ENCODE measurements at places on chromosomes 7 and 10.
A peak's percentile ranks its signal among the peaks of the same experiment; 100 is the strongest.

GRCh38 chr7:130944997-130945396 is 211.0 kb upstream of the KLF14 start:
- no peaks in the 10 kb centered on the region for H3K27me3 ChIP-seq
- no peak overlapping the region for H3K27ac ChIP-seq

- peaks cover 11% of the 10 kb centered on the region for H3K36me3 ChIP-seq
- H3K27me3 ChIP-seq = no peaks in the 10 kb centered on the region
- no peak overlapping the region for H3K27ac ChIP-seq
- DNase-seq = no peak
Measured at GRCh38 chr7:107364787-107365186, 105.1 kb upstream of the GPR22 start.

- no peak overlapping the region for H3K27ac ChIP-seq
- H3K4me3 ChIP-seq = no peak overlapping the region
- peaks cover 27% of the 10 kb centered on the region for H3K36me3 ChIP-seq
- H3K4me1 ChIP-seq = peaks cover 17% of the 10 kb centered on the region
Measured at GRCh38 chr7:101913247-101913721, 95.9 kb downstream of the CUX1 start.

DNA sequence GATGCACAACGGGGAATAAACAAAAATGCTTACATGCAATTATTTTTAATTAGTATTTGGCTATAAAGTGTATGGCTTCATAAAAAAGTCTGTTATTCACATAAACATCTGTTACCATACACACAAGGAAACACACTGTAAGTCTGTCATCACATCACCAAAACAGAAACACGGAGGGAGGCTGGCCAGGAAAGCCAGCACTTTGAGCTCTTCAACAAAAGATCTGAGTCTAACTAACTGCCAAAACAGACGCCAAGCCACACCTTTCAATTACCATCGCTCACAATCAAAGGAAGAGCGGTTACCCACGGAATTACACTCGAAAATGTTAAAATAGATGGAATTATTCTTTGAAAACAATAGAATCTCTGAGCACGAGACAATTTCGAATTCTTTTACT is 49.2 kb upstream of the MGMT start:
- H3K36me3 ChIP-seq = no peaks in the 10 kb centered on the region
- H3K27me3 ChIP-seq = no peaks in the 10 kb centered on the region
- H3K4me1 ChIP-seq = peaks cover 2% of the 10 kb centered on the region

DNA sequence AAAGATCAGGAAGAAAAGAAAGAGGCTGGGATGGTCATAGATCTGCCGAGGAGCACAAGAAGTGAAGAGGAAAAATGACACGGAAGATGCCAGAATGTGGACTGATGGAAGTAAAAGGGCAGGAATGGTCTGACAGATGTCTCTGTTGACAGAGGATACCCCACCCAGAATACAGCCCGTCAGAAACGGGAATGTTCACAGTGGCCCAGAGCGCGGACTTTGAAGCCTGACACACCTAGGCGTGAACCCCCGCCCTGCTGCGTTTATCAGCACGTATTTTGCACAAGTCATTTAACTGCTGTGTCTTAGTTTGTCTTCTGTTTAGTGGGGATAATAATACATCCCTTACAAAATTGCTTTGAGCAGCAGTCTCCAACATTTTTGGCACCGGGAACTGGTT is 27.1 kb downstream of the AKR1B1 start:
- H3K4me3 ChIP-seq = no peak overlapping the region
- H3K27me3 ChIP-seq = no peaks in the 10 kb centered on the region
- H3K4me1 ChIP-seq = peaks cover 7% of the 10 kb centered on the region
- no peak overlapping the region for H3K27ac ChIP-seq

GRCh38 chr7:20214921-20215669 is 2.1 kb downstream of the MACC1 start:
- DNase-seq = peak; percentile 45
- no peaks in the 10 kb centered on the region for H3K27me3 ChIP-seq
- no peak overlapping the region for H3K4me3 ChIP-seq
- peaks cover 14% of the 10 kb centered on the region for H3K4me1 ChIP-seq
- no peaks in the 10 kb centered on the region for H3K36me3 ChIP-seq
- H3K27ac ChIP-seq = no peak overlapping the region

DNA sequence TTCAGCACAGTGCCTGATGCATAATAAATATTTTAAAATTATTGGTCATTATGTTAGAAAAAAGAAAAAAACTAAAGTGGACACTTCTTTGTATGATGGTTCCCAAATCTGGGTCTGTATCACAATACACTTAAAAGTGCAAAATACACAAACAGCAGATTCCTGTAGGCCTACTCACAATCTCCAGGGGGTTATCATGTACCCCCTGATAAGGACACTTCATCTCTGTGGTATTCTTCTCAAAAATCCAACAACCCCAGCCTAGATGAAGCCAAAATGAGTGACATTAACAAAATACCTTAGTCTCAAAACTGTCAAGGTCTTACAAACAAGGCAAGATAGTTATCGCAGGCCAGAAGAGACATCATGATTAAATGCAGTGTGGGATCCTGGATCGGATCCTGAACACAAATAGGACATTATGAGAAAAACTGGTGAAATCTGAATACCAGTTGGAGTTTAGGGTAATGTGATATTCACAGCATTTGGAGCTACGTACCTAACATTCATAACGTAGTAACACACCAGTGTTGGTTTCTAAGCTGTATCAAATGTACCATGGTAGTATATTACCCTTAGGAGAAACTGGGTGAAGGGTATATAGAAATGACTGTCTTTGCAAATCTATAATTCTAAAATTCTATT is 45.2 kb downstream of the NSUN6 start:
- no peak for DNase-seq
- H3K36me3 ChIP-seq = no peaks in the 10 kb centered on the region
- no peak overlapping the region for H3K4me3 ChIP-seq
- no peak overlapping the region for H3K27ac ChIP-seq
- H3K27me3 ChIP-seq = no peaks in the 10 kb centered on the region

GRCh38 chr10:62231805-62232204 is 36.8 kb downstream of the RTKN2 start:
- no peaks in the 10 kb centered on the region for H3K27me3 ChIP-seq
- peaks cover 3% of the 10 kb centered on the region for H3K4me1 ChIP-seq
- H3K27ac ChIP-seq = peak overlapping the region; percentile 93
- H3K36me3 ChIP-seq = no peaks in the 10 kb centered on the region

- no peak overlapping the region for H3K4me3 ChIP-seq
- H3K36me3 ChIP-seq = no peaks in the 10 kb centered on the region
- no peak overlapping the region for H3K27ac ChIP-seq
- no peak for DNase-seq
- peaks cover 4% of the 10 kb centered on the region for H3K4me1 ChIP-seq
Measured at GRCh38 chr10:43712821-43713584, 64.3 kb upstream of the ZNF32 start.

DNA sequence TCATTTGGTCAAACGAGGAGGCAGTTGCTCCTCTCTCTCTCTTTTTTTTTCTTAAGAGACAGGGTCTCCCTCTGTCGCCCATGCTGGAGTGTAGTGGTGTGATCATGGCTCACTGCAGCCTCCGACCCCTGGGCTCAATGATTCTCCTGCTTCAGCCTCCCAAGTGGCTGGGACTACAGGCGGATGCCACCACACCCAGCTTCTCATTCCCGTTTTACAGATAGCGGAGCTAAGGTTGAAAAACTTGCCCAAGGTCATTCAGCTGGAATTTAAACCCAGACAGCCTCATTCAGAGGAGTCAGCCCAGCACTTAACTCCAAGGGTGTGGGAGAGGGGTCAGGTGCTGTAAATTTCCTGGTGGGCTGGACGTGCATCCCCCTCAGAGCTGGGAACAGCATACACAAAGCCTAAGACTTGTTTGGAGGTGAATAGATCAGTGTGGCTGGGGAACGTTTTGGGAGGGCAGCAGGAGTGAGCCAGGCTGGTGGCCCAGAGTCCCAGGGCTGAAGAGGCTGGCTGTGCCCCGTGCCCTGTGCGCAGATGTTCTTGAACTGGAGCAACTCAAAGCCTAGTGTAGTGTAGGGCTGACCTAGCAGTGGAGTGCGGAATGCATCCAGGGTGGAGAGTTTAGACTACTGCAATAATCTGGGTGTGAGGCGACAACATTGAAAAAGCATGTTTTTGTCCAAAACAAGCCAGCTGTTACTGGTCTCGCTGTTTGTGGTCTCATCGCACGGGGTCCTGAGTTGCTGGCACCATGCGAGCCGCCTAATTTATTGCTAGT is 2.3 kb downstream of the HTRA1 start:
- H3K27me3 ChIP-seq = peaks cover 6% of the 10 kb centered on the region
- H3K36me3 ChIP-seq = peaks cover 31% of the 10 kb centered on the region
- H3K4me3 ChIP-seq = peak overlapping the region; percentile 95
- DNase-seq = no peak

- H3K4me1 ChIP-seq = peaks cover 13% of the 10 kb centered on the region
- H3K4me3 ChIP-seq = no peak overlapping the region
- H3K27me3 ChIP-seq = no peaks in the 10 kb centered on the region
- H3K27ac ChIP-seq = peak overlapping the region; percentile 97
- peak; percentile 92 for DNase-seq
- no peaks in the 10 kb centered on the region for H3K36me3 ChIP-seq
Measured at GRCh38 chr10:17512341-17513001, 58.1 kb upstream of the ST8SIA6 start.

- H3K4me3 ChIP-seq = no peak overlapping the region
- H3K27ac ChIP-seq = no peak overlapping the region
- peaks cover 4% of the 10 kb centered on the region for H3K4me1 ChIP-seq
- DNase-seq = no peak
- H3K36me3 ChIP-seq = no peaks in the 10 kb centered on the region
Measured at GRCh38 chr10:68899186-68899745, 1.8 kb upstream of the DDX50 start.

GRCh38 chr7:120226188-120226587 is 46.8 kb upstream of the KCND2 start:
- H3K27ac ChIP-seq = no peak overlapping the region
- DNase-seq = no peak
- H3K36me3 ChIP-seq = no peaks in the 10 kb centered on the region
- H3K4me3 ChIP-seq = no peak overlapping the region

DNA sequence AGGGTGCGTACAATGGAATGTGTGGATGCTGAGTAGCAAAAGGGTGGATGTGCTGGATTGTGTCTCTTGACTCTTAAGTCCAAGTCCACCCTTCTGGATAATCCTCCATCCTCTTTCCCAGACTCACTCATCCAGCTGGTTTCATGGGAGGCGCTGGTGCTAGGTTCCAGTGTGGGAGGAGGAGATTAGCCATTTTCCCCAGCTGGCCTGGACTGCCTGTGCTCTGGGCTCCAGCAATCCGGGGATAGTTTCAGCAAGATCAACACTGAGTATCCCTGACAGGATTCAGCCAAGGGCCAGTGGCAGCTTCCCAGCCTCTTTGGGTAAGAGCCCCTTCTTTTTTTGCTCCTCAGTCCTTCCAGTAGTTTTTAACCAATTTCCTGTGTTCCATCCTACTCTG is 21.6 kb upstream of the TRIL start:
- no peaks in the 10 kb centered on the region for H3K36me3 ChIP-seq
- no peak for DNase-seq
- H3K4me3 ChIP-seq = no peak overlapping the region
- peaks cover 1% of the 10 kb centered on the region for H3K4me1 ChIP-seq
- no peak overlapping the region for H3K27ac ChIP-seq

- peaks cover 14% of the 10 kb centered on the region for H3K4me1 ChIP-seq
- peaks cover 3% of the 10 kb centered on the region for H3K27me3 ChIP-seq
- H3K4me3 ChIP-seq = peak overlapping the region; percentile 65
- no peak overlapping the region for H3K27ac ChIP-seq
Measured at GRCh38 chr7:712381-713138, 13.9 kb upstream of the DNAAF5 start.

DNA sequence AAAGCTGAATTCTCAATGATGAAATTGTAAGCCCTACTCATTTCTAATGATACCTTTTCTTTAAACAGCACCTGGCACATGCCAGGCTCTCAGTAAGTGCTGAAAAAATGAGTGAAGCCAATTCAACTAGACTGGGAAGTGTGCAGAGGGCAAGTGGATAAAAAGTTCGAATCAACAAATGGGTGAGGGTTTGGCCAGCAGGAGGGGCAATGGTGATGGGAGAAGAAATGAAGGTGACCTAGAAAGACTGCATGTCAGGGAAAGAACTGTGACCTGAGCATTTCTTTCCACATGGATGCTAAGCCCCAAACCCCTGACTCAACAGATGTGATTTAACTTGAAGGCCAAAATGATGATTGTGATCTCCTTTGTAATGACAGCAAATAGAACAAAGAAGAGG is 54.6 kb downstream of the DKK1 start:
- H3K36me3 ChIP-seq = no peaks in the 10 kb centered on the region
- H3K27ac ChIP-seq = no peak overlapping the region
- no peak for DNase-seq
- H3K4me3 ChIP-seq = no peak overlapping the region

- DNase-seq = no peak
- H3K27ac ChIP-seq = no peak overlapping the region
- H3K4me3 ChIP-seq = no peak overlapping the region
Measured at GRCh38 chr7:148630078-148630477, 39.5 kb downstream of the C7orf33 start.

DNA sequence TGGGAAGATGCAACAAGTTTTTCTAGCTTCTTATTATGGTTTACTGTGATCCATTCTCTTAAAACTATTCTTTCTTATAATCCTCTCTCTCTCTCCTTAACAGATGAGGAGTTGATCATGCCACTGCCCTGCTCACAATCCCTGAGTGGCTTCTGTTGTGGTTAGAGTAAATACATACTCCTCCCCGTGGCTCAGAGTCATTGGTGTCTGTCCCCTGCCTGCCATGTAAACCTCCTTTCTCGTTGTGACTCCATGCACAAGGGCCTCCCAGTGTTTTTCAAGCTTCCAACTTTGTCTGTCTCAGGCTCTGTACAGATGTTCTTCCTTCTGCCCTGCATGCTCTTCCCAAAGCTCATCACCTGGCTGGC is 20.4 kb downstream of the CCNY start:
- no peaks in the 10 kb centered on the region for H3K27me3 ChIP-seq
- H3K4me1 ChIP-seq = peaks cover 10% of the 10 kb centered on the region
- DNase-seq = no peak
- H3K27ac ChIP-seq = no peak overlapping the region
- no peak overlapping the region for H3K4me3 ChIP-seq
- no peaks in the 10 kb centered on the region for H3K36me3 ChIP-seq

GRCh38 chr7:51059504-51060142 is 257.0 kb downstream of the COBL start:
- H3K27ac ChIP-seq = no peak overlapping the region
- no peak for DNase-seq

GRCh38 chr10:112763916-112764520 is 186.0 kb upstream of the TCF7L2 start:
- peak overlapping the region; percentile 53 for H3K27ac ChIP-seq
- no peak overlapping the region for H3K4me3 ChIP-seq
- peak; percentile 45 for DNase-seq
- H3K36me3 ChIP-seq = peaks cover 4% of the 10 kb centered on the region
- peaks cover 5% of the 10 kb centered on the region for H3K4me1 ChIP-seq

GRCh38 chr7:34995757-34996156 is 41.5 kb downstream of the DPY19L1 start:
- no peak overlapping the region for H3K27ac ChIP-seq
- no peak overlapping the region for H3K4me3 ChIP-seq
- no peaks in the 10 kb centered on the region for H3K27me3 ChIP-seq
- H3K4me1 ChIP-seq = peaks cover 6% of the 10 kb centered on the region
- H3K36me3 ChIP-seq = no peaks in the 10 kb centered on the region
- no peak for DNase-seq

GRCh38 chr7:52771177-52771576 is 264.3 kb upstream of the POM121L12 start:
- H3K4me3 ChIP-seq = no peak overlapping the region
- no peak for DNase-seq
- H3K27me3 ChIP-seq = no peaks in the 10 kb centered on the region
- H3K27ac ChIP-seq = no peak overlapping the region
- no peaks in the 10 kb centered on the region for H3K4me1 ChIP-seq

GRCh38 chr7:135970682-135971365 is 6.3 kb downstream of the MTPN start:
- no peak for DNase-seq
- H3K27me3 ChIP-seq = no peaks in the 10 kb centered on the region
- H3K36me3 ChIP-seq = peaks cover 49% of the 10 kb centered on the region
- peaks cover 3% of the 10 kb centered on the region for H3K4me1 ChIP-seq
- H3K4me3 ChIP-seq = no peak overlapping the region
- no peak overlapping the region for H3K27ac ChIP-seq
